ENCODE measurements at places on chromosomes 7 and 10.

DNA sequence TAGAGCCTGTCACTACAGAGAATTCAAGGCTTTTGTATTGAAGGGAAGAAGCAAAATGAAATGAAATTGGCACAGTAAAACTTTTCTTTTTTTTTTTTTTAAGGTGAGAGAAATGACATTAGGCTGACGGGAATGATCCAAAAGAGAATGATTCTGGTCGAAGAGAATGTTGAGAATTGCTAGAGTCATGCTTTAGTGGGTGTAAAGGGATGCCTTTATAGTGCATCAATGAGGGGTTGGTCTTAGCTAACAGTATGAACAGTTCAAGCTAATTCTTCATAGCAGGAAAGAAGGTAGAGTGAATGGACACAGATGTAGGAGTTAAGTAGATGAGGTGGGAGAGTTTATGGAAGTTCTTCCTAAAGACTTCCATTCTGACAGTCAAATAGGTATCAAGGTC lies 32.3 kb upstream of the LSM8 start:
- DNase-seq: no peak

GRCh38 chr10:124249812-124250432 lies 156.5 kb upstream of the CHST15 start:
- peak; percentile 40 for DNase-seq

- DNase-seq: no peak
Observed at GRCh38 chr10:88926566-88927415, 25.8 kb downstream of the ACTA2 start.

GRCh38 chr7:70944516-70944915 lies 187.4 kb upstream of the GALNT17 start:
- peak; percentile 33 for DNase-seq

GRCh38 chr7:3991731-3992231 lies 690.3 kb upstream of the FOXK1 start:
- no peak for DNase-seq

GRCh38 chr10:103776878-103777591 lies 78.3 kb downstream of the SH3PXD2A start:
- DNase-seq: no peak

- DNase-seq: no peak
Observed at GRCh38 chr7:114687238-114687637, 234.7 kb upstream of the MDFIC start.

All from left forelimb (tissue), 1 donor.